D721Med (cell line): ENCODE measurements at places on chromosomes 5 and 9.

- no peak for DNase-seq
Observed at GRCh38 chr9:33860200-33860871, 43.4 kb downstream of the UBE2R2 start.

DNA sequence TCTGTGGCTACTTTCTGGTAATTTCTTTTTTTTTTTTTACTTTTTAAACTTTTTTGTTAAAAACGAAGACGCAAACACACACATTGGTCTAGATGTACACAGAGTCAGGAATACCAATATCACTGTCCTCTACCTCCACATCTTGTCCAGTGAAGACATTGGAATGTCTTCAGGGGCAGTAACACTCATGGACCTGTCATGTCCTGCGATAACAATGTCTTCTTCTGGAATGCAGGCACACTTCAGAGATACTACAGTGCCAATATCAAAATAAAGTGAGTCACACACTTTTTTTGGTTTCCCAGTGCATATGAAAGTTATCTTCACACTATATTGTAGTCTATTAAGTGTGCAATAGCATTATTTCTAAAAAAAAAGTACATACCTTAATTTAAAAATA lies 175.9 kb downstream of the ARRDC3 start:
- no peak for DNase-seq

- DNase-seq: no peak
Observed at GRCh38 chr5:148830211-148830610, 3.8 kb downstream of the ADRB2 start.

- no peak for DNase-seq
Observed at GRCh38 chr5:167701051-167701450, 590.4 kb upstream of the WWC1 start.

- DNase-seq: no peak
Observed at GRCh38 chr5:83523929-83524328, 52.4 kb downstream of the VCAN start.

- no peak for DNase-seq
Observed at GRCh38 chr9:110185806-110186205, 22.2 kb downstream of the C9orf152 start.

DNA sequence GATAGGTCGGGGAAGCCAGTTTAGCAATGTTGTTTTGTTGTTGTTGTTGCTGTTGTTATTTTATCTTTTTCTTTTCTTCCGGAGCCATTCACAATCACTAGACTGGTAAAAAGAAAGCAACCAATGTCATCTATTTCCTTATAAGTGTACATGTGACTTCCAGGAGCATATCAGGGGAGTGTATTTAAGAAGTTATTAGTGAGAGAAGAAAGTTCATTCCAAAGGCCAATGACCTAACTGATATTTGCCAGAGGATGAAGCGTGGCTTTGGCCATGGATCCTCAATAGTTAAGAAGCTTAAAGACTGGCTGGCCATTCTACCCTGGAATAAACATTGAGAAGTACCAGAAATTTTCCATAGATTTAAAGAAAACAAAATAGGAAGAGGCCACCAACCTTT lies 341.4 kb upstream of the RFX3 start:
- no peak for DNase-seq

DNA sequence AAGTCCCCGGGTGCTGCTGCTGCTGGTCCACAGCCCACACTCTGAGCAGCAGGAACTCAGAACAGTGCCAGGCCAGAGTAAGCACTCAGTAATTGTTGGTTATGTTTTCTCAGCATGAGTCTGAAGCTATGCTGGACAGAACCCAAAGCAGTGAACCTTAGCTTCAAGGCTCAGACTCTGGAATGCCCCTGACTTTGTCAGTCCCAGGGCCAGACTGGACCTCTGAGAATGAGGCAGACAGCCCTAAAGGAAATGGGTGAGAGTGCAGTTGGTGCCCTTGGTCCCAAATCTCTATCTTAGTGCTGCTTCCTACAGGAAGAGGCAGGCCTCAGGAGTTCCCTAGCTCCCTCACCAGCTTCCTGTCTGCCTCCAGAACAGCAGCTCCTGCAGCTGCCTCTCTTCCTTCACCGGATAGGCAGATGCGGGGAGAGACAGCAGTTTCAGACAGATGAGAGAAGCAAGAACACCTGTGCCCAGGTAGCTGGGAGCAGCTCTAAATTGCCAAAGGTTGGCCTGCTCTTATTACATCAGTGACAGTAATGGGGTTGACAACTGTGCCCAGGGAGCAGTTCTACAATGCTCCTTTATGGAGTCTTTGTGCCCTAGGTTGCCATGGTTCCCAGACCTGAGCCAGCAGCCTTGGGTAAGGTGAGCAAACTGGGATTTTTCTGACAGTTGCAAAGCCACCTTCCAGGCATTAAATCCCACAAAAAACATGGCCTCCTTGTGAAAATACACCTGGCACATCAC lies 82.2 kb upstream of the CXCL14 start:
- DNase-seq: no peak

DNA sequence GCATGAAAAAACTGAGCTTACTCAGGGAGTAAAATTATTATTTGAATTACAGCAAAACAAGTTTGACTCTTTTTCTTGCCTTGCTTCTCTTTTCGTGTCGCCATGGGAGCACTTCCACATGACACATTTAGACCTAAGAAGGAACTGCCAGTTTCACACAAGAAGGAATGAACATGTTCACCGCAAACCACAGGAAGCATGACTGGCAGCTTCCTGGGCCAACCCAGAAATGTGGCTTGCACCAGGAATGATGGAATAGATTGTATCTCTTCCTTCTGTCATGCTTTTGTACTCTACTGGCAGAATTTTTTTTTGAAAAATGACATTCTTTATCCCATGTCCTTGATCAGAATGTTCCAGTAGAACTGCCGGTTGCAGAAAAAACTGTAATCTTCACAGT lies 32.9 kb upstream of the MAN2A1 start:
- no peak for DNase-seq

GRCh38 chr5:111999286-111999685 lies 242.3 kb upstream of the NREP start:
- DNase-seq: no peak

DNA sequence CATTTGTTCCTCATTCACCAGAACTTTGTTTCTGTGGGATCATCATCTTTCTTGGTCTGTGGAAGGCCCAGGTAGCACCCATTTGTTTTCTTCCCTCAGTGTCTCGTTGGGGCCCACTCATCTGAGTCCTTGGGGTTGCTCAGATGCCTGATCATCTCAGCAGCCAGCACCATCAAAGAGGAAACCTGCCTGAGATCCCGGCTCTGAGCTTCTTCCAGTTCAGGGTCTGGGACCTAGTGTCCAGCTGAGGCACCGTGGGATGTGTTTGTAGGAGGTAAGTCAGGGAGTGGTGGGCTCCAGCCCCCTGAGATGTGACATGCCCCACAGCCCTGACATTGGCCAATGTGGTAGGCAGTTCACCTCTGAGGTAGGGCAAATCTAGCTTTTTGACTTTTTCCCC lies 9.4 kb upstream of the CD180 start:
- DNase-seq: no peak

- peak; percentile 71 for DNase-seq
Observed at GRCh38 chr5:157265714-157266285, at the start of gene CYFIP2. Gene CYFIP2, plus strand, starts transcription at chr5:157266123. Its CDS starts 19,239 bp downstream, at chr5:157285362.

DNA sequence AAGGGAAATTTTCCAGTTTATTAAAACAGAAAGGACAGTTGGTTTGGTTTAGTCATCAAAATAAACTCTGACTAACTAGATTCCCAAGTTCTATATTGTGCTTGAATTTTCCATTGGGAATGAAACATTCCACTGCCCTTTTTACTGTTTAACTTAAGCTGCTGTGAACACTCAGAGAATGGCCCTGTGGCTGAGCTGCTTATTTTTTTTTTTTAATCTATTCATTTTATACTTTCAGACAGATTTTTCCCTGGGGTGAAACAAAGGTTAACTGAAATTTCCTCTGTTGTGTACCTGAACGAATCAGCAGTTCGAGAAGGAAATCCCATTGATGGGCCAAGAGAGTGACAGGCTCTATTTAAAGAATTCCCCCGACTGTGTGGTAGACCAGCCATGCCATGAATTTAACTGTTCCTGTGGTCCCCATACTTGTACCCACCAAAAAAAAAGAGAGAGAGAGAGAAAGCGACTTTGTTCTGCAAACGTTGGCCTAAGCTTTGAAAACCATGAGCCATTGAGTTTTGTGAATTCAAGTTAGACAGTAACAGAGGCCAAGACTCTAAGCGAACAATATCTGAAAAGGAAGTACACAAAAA lies 138.7 kb upstream of the GRHPR start:
- no peak for DNase-seq

- no peak for DNase-seq
Observed at GRCh38 chr5:169166078-169166477, 134.9 kb downstream of the SLIT3 start.

- no peak for DNase-seq
Observed at GRCh38 chr5:157356576-157356975, 90.7 kb downstream of the CYFIP2 start.

DNA sequence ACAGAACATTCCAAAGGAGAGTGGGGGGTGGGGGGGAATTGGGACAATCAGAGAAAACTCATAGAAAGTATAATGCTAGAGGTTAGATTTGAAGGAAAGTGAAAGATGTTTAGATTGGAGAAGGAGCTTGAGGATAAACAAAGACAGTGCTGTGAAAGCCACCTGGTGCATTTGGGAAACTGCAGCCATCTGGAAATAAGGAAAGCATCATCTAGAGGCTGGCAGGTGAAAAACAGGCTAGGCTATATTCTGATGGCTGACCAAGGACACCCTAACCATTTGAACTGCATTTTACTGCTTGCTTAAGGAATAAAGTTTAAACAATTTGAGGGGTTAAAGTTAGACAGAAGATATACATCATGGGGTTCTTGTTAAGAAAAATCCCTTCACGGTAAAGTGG lies 296.4 kb downstream of the CETN3 start:
- DNase-seq: no peak

- no peak for DNase-seq
Observed at GRCh38 chr5:93417490-93417889, 163.5 kb downstream of the NR2F1-AS1 start.
